IPS DF 19.7 (cell line): ENCODE measurements at places on chromosomes 7 and 10.

GRCh38 chr7:144484445-144484844 lies 81.0 kb upstream of the NOBOX start:
- DNase-seq: no peak

DNA sequence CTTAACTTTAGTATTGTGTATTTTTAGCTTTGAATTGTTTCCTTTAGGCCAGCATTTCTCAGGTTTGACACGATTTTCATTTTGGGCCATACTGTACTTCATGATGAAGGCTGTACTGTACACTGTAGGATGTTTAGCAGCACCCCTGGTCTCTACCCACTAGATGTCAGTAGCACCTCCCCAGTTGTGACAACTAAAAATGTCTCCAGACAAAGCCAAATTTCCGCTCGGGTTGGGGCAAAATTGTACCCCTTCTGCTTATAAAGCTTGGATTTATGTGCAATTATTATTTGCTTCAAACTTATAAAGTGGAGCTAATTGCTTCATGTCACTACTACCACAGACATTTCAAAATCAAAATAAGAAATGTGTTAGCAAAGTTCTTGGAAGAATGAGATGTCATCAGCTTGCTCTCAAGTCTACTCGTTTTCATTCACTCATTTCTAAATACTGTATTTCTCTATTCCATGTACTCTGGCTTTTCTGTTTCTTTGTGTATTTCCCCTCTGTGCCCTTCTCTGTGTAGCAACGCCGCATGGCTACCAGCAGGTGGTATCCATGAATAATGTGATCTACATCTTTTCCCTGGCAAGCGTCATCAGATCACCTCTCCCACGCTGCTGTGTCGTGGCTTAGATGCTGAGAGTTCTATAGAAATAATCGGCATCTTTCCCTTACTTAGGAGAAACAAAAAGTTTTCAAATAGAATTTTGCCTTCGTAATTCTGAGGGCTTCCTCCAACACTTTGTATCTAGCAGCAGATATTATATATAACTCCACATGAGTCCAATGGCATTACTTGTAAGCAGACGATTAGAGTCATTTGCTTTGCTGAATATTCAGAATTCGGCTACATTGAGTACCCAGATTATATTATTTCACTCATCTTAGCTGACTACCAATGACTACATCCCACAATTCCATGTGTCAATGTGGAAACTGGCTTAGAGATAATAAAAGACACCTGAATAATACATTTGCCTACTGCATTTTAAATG lies 47.8 kb upstream of the CALCR start:
- DNase-seq: peak; percentile 28

DNA sequence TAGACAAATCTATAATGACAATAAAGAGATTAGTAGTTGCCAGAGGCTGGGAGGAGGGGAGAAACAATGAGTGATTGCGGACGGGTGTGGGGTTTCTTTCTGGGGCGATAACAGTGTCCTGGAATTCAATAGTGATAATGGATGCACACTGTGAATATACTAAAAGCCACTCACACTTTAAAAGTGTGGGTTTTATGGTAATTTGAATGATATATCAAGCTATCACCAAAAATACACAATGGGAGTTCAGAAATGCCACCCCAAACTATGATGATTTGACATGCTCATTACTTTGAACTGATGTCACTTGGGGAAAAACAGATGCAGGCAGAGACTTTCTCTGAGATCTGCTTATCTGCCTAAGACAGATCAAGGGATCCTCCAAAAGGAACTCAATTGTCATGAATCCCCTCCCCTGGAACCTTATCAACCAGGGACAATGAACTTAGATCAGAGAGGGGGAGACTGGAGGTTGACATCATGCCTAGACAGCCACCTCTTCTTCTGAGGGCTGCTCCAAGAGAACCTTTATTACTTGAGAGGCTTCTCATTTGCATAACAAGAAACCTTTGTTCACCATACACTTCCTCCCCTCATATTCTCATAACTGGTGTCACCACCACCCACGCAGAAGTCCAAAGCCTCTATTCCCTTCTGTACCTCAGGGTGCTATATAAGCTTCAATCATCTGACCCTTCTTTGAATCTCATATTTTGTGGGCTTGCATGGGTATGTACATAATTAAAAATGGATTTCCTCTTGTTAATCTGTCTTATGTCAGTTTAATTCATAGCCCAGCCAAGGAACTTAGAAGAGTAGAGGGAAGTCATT lies 14.8 kb upstream of the ZC3HAV1 start:
- no peak for DNase-seq

DNA sequence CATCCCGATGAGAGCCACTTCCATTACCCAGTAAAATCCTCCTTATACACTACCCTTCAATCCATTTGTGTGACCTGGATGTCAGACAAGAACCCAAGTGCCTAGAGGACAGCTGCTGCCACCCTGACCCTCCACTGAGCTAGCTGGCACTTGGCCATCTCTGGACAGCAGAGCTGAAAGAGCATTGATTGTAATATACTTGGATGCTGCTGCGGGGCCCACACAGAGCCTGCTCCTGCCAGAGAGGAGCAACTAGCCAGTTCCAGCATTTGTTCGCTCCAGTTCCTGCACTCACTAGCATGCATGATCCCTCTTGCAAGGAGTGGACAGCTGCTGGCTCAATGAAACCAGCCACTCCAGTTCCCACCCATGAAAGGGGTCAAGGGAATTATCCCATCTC lies 8.4 kb upstream of the TMEM254 start:
- DNase-seq: no peak

DNA sequence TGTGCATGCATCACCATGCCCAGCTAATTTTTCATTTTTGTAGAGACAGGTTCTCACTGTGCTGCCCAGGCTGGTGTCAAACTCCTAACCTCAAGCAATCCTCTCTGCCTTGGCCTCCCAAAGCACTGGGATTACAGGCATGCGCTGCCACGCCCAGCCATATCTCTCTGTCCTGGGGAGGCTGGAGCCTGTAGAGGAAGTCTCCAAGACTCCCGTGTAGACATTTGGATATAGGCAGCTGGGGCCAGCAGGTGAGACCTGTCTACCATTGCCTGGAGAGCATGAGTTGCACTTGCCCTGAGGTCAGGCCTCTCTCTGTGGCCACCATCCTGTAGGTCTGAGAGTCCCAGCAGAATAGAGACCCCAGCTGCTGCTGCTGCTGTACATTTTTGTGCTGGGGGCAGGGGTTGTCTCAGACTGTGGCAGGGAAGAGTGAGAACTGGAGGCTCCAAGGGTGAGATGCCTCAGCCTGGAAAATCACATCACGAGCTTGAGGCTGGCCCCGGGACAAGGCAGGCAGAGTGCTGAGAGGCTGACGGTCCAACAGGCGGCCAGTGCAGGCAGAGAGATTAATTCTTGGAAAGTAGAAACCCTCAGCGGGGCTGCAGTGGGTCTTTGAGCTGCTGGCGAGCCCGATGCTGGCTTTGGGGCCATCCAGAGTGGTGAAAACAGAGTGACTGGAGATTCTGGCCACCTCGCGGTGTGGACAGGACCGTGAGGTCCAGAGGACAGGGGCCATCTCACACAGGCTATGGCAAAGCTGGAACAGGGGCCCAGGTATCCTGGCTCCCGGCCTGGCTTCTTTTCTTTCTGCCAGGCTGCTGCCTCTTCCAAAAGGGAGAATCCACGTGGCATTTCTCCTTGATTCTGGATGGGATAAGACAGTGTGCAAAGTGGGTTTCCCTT lies 60.9 kb downstream of the TMEM270 start:
- no peak for DNase-seq

GRCh38 chr7:30112103-30112713 lies 22.6 kb upstream of the MTURN start:
- no peak for DNase-seq

DNA sequence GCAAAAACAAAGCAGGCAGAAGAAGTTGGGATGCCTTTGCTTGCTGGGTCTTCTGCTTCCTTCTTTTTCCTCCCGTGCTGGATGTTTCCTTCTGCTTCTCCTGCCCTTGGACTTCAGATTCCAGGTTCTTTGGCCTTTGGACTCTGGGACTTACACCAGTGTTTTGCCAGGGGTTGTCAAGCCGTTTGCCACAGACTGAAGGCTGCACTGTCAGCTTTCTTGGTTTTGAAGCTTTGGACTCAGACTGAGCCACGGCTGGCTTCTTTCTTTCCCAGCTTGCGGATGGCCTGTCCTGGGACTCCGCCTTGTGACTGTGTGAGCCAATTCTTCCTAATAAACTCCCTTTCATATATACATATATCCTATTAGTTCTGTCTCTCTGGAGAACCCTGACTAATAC lies 11.3 kb upstream of the LCOR start:
- no peak for DNase-seq

GRCh38 chr10:50740293-50740648 lies 535 bp downstream of the ASAH2B start:
- no peak for DNase-seq

DNA sequence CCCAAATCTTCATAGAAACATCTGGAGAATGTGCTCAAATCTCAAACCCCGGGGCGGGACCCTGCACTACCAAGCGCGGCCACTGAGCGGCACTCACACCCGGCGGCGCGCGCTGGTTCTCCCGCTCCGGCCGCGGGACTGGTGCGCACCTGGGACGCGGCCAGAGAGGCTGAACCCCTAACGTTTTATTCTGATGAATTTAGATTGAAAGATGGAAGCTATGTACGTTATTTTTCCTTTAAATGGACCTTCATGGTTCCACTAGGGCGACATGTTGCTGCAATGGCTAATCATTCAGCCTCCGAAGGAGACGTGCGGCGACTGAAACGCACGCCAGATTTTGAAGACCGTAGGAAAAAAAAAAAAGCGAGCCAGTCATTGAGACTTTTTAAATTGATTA lies 107.0 kb upstream of the INSIG1 start:
- DNase-seq: no peak

DNA sequence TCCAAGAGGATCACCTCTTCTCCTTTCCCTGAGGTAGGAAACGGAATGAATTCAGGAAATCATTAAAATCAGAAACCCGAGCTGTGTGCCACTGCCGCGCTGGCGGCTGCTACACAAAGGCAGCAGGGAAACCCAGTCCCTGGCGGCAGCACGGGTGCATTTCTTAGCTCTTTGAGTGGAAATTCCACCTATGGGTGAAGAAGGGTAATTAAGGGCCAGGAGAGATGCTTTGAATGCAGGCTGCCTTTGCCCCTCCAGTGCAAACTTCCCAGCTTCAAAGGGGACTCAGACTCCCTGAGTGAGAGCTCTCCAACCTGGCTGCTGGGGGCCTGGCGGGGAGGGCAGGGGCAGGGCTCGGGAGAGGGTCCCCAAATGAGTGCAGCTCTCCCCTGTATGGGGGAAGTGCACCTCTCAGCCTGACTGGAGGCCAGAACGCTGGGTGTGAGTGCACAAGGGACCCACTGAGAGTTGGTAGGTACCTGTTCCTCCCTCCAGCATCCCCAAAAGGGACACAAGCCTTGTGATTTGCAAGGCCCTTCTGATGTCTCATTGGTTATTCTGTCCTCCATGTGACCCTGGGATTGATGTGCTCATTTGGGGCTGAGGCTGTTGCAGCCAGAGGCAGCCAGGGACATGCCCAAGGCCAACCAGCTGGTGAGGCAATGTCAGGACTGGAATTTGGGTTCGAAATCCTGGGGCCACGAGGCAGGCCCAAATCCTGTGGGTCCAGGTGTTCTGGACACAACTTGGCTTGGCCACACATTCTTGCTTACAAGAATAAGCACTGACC lies 16.3 kb upstream of the ZMIZ1 start:
- no peak for DNase-seq

GRCh38 chr10:112739592-112740353 lies 210.3 kb upstream of the TCF7L2 start:
- DNase-seq: no peak

DNA sequence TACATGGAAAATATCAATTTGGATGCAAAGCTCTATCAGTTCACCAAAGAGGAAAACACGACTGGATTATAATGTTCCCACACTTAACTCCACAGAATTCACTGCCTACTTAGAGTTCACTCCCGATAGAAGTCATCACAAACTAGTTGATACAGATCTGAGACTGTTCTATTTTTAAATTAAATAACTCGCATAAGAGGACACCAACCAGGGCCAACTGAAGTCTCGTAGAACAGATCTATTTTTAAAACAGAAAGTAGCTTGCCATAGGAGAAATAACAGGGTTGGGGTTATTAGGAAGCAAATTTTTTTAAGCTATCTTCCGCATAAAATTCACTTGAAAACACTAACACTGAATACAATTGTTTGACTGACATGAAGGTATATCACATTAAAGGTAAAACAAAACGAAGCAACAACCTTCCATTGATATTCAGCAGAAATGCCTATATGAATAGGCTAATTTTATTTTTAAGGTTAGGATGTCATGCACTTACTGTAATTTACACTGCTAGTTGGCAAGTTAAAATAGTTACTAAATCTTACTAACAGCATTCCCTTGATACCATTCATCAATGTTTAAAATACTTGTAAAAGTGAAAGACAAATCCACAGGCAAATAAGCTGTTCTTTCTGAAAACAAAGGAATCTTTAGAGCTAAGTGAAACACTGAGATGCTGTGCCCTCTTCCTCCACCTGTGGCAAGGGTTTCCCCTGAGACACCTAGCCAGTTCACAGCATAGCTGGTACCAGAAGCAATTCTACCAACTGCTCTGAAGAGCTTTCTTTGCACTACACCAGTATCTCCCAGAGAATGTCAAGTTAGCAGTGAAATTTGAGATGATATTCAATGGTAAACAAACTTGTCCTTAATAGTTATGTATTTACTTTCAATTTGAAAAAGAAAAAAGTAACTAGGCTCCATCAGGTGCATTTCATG lies 186.7 kb upstream of the ANK3 start:
- no peak for DNase-seq

DNA sequence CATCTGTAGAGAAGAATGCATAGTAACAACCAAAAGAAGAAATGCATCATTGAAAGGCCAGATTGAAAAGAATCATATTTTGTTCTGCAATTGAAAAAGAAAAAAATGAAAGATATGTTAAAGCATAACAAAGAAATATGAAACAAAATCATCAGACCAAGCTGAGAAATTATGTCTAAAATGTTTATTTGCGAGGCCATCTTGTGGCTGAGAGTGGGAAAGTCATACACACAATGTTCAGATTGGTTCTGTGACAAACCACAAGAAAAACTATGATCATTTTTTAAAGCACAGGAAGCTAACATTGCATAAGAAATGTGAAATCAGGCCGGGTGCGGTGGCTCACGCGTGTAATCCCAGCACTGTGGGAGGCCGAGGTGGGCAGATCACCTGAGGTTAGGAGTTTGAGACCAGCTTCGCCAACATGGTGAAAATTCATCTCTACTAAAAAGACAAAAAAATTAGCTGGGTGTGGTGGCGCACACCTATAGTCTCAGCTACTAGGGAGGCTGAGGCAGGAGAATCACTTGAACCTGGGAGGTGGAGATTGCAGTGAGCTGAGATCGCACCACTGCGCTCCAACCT lies 36.6 kb downstream of the ABCB5 start:
- no peak for DNase-seq

- no peak for DNase-seq
Measured at GRCh38 chr10:70575874-70576802, 26.4 kb downstream of the PRF1 start.

- DNase-seq: no peak
Measured at GRCh38 chr7:120504386-120504785, 231.4 kb downstream of the KCND2 start.

- DNase-seq: no peak
Measured at GRCh38 chr7:19969859-19970493, 196.6 kb upstream of the TMEM196 start.
